ENCODE measurements at places on chromosomes 4 and X.

DNA sequence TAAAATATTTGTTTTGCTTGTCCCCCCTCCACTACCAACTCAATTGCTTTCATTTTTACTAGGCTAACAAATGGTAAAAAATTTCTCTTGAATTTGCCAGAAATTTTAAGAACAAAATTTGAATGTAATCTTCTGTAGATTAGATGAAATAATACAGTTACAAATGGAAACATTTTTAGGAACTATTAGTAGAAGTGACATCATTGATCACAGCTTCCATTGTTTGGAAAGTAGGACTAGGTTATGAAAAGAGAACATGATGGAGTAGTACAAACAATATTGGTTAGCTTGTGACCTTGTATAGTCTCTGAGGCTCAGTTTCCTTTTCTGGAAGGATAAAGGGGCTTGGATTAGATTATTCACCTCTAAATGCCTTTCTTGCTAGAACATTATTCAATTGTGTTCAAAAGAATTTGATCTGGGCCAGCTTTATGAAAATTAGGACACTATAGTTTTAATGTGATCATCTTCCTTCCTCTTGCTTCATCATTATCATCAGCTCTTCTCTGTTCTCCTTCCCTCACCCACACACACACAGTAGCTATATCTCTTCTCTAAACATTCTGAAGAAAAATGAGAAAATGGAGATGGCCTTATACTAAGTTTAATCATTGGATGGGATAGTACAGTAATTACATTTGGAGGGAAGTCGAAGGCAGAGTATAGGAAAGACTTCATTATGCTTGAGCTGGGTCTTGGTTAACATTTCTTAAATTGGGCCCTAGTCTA, 9.9 kb downstream of the MTMR1 start:
- DNase-seq, result no peak

- DNase-seq, result no peak
Measured at GRCh38 chrX:115367455-115367854, 77.9 kb downstream of the LUZP4 start.

DNA sequence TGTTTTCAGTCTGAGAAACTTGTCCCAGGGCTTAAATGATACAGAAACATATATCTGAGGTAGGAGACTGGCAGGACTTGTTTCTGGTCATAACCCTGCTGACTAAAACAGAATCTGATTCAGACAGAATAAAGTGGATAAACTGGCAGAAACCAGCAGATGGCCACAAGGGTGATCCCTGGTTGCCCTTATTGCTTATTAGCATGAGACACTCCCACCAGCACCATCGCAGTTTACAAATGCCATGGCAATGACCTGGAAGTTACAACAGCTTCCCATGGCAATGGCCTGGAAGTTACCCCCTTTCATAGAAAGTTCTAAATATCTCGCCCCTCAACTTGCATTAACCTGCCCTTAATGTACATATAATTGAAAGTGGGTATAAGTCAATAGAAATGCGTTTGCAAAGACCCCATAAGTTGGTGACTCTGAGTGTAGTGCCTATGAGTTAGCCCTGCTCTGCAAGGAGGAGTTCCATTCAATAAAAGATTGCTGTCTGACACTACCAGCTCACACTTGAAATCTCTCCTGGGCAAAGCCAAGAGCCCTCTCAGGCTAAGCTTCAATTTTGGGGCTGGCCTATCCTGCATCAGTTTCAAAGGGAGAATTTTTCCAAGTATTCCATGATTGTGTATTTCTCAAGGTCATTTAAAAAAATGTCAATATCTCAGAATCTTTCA, 52.9 kb upstream of the PAGE5 start:
- no peak for DNase-seq

DNA sequence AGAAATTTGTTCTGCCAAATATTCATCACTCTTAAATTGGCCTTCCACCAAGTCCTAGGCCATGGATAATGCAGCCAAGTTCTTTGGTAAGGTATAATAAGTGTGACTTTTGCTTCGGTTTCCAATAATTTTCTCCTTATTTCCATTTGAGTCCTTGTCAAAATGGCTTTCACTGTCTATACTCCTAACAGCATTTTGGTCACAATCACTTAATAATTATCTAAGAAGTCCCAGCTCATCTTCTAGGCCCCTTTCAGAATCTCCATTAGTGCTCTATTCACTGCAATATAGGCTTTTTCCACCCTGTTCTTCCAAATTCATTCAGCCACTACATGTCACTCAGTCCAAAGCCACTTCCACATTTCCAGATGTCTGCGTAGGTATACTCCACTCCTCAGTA, 51.0 kb upstream of the SPIN4 start:
- no peak for DNase-seq

- DNase-seq, result no peak
Measured at GRCh38 chrX:72392042-72392441, 86.3 kb upstream of the CITED1 start.

- no peak for DNase-seq
Measured at GRCh38 chrX:118211891-118212816, 95.5 kb upstream of the KLHL13 start.

DNA sequence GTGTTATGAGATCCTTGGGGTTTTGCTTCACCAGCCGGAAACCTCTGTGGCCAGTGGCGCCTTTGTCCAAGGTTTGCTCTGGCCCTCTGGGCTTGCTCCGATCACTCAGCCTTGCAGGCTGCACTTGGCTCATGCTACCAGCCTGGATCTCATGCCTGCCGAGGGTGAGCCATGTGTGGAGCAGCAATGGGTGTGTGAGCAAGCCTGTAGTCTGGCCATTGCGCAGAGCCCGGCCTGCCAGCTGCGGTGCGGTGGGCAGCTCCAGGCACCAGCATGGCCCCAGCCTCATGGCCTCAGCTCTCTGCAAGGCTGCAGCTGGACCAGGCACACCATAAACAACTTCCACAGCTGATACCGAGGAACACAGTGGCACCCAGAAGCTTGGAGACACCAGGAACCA, 17.8 kb downstream of the SULT1B1 start:
- DNase-seq, result no peak

GRCh38 chr4:113243312-113243711, 193.9 kb downstream of the ANK2 start:
- no peak for DNase-seq
